ENCODE measurements at places on chromosomes 1 and 21.

DNA sequence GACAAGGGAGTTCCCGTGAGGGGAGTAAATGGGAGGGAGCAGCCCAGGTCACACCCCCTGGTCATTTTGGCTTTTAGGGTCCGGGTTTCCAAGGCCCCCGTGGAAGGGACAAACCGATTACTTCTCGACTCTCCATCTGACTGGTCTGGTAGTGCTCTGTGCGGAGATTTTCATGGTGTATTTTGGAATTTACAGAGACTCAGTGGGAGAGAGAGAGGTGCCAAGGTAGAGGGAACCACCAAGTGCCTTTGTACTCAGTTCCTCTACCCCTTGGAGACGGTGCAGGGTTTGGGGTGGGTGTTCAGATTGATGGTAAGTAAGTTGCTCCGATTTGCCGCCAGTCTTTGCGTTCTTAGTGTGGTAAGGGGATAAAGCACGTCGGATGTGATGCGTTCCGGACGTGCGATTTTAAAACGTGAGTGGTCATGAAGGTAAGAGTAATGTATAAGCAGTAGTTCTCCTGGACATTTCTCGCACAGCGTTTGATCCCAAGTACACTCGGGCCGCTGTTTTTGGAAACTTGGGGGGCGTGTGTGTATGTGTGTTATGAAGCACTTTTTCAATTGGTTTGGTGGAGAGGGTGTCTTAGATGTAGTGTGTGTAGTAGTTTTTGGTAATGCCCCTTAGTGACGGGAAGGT, 682 bp downstream of the SUCO start:
- DNase-seq = peak; percentile 30

DNA sequence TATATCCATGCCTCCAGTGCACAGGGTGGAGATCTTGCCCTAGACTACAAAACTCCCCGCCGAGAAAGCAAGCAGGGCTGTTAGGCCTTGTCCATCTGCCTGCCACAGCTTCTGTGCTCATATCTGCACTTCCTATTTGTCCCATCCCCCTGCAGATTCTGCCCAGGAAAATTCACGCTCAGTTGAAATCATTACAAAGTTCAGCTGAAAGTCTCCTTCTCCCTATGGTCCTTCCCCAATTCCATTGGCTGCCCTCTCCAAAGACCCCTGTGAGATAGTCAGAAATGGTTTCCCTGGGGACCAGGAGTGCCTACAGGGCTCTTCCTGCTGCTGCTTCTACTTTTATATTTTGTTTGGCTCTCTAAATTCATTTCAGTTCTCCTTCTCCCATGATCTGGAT, 63.2 kb downstream of the DTL start:
- no peak for DNase-seq

- DNase-seq = no peak
Measured at GRCh38 chr1:81597720-81598426, 202.9 kb upstream of the ADGRL2 start.

- DNase-seq = no peak
Measured at GRCh38 chr21:43812139-43812821, 22.9 kb downstream of the RRP1 start.

DNA sequence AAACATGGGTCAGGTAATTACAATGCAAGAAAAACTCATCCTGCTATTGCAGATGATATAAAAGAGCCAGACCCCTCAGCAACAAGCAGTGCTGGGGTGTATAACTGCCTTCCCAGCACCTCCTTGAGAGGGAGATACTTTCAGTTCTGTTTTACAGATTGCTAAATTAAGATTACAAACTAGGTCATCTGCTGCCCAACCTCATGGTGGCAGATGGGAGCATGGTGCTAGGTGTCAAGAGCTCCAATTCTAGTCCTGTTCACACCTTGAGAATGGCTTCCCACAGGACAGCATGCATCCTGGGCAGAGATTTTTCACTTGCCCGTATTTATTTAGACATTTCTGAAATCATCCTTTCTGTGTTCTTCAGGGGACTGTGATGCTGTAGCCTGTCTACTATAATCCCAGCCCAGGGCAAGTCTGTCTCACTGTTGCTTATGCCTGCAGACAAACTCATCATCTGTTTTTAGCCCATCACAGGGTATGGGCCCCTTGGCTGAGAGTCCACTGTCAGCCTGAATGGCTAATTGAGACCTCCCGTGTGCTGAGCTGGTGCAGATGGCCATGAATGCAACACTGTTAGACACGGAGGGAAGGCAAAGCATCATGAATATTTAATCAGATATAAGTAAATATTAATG, 40.2 kb upstream of the PBX1 start:
- no peak for DNase-seq

- no peak for DNase-seq
Measured at GRCh38 chr1:225739542-225740107, 38.0 kb upstream of the SRP9 start.

- DNase-seq = no peak
Measured at GRCh38 chr1:203473781-203474305, 1.8 kb upstream of the PRELP start.

GRCh38 chr1:27882543-27882903, 10.2 kb downstream of the THEMIS2 start:
- DNase-seq = no peak

DNA sequence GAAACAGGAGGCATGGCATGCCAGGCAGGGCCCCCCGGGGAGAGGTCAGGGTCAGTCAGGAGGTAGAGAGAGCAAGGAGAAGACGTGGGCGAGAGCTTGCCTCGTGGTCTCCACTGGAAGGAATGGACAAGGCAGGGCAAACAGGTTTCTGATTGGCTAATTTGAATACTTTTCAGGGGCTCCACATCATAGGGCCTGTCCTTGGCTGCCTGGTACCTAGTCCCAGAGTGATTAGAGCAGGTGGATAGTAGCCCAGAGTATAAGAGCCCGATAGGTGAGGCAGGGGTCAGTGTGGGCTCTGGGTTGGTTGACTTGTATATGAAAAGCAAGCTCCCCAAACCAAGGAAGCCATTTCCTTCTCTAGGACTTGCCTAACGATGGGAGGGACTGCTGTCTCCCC, 178.6 kb downstream of the ZP4 start:
- no peak for DNase-seq

- no peak for DNase-seq
Measured at GRCh38 chr1:171455967-171456366, 29.4 kb upstream of the PRRC2C start.

GRCh38 chr1:198416296-198416695, 124.2 kb downstream of the ATP6V1G3 start:
- DNase-seq = no peak

- no peak for DNase-seq
Measured at GRCh38 chr1:36199934-36200741, 24.1 kb upstream of the THRAP3 start.

DNA sequence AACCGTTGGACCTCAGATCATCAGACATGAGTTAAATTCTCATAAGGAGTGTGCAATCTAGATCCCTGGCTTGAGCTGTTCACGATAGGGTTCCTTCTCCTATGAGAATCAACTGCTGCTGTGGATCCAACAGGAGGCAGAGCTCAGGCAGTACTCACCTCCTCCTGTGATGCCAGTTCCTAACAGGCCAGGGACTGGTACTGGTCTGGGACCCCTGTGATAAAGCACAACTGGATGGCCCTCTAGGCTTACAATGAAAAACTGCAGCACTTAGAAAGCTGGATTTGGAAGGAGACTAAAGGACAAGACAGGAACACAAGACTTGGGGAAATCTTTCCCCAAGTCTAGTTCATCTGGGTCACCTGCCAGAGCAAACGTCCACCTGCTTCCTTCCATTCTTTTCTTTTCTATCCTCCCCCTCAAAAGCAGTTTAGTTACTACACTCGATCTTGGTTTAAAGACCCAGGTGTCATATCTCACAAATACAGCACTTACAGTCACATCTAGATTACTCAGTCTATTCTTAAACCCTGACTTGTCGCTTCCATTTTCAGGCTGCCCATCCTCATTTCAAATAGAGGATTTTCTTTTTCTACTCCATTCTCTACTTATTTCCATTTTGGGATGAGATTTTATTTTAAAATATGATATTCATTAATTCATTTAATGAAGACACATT, 59.8 kb downstream of the PTPN14 start:
- no peak for DNase-seq

GRCh38 chr1:46983166-46983829, 40.2 kb upstream of the CYP4X1 start:
- DNase-seq = peak; percentile 26

DNA sequence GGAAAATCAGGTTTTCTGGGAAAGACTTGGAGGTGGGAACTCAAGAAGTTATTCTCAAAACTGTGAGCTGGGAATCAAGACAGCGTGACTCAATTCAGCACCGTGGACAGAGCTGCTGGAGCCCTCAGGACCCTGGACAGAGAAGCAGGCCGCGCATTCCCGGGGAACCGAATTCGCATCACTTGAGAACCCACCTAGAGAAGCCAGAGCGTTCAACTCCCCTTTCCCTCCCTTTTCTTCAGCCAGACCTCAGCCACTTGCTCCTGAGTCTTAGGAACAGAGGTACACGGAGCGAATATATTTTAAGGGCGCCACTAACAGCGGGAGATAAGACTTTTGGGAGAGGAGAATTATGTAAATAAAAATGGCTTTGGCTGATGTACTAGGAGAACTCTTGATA, 2.0 kb upstream of the LIN28A start:
- DNase-seq = peak; percentile 74

GRCh38 chr1:41941381-41941780, 22.7 kb upstream of the HIVEP3 start:
- DNase-seq = no peak

- DNase-seq = no peak
Measured at GRCh38 chr1:89637496-89637895, 4.6 kb downstream of the LRRC8C start.

DNA sequence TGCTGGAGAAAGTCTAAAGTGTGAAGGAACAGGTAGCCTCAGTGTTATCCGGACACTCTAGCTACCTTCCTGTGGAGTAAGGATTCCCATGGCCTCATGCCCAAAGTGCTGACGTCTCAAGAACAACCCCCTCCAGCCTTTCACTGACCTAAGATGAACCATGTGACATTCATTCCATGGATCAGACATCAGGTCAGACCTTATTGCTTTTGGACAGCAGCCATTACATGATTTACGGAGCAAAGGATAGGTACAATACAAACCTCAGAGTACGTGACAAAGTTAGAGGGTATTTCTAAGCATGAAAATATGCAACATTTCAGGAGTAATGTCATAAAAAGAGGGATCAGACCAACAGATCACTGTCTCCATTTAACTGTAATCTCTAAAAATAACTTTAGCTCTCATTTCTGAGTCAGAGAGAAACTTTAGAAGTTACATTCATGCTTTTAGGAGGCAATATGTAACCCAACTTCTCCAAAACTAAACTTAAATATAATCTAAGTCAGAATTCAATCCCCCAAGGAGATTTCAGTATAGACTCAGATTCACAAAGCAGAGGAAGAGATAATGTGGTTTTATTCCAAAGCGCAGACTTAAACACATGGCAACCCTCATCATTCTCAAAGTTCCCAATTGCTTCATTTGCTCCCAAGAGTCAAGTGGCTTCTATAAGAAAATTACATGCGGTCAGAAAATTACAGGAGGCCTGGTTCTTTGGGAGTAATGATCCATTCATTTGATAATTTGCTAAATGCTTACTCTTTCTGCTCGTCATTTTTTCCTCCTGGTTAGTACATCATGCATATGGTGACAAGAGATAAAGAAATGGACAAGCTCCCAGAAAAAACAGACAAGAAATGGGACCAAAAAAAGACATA, 280.4 kb downstream of the SETD4 start:
- DNase-seq = no peak

DNA sequence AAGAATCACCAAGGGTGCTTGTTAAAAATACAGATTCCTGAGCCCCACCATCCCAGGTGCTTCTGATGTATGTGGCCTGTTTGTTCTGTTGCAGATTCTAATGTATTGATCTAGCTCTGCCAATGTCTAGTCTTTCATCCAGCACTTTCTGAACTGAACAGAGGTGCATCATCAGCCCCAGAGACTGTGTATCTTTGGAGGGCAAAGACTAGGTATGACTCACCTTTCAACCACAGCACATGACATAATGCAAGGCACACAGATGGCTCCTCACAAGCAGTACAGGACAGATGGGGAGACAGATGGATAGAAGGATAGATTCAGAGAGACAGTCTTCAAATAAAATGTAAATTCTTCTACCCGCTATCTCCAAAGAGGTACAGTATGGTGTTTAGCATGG, 32.3 kb downstream of the CD58 start:
- DNase-seq = no peak

DNA sequence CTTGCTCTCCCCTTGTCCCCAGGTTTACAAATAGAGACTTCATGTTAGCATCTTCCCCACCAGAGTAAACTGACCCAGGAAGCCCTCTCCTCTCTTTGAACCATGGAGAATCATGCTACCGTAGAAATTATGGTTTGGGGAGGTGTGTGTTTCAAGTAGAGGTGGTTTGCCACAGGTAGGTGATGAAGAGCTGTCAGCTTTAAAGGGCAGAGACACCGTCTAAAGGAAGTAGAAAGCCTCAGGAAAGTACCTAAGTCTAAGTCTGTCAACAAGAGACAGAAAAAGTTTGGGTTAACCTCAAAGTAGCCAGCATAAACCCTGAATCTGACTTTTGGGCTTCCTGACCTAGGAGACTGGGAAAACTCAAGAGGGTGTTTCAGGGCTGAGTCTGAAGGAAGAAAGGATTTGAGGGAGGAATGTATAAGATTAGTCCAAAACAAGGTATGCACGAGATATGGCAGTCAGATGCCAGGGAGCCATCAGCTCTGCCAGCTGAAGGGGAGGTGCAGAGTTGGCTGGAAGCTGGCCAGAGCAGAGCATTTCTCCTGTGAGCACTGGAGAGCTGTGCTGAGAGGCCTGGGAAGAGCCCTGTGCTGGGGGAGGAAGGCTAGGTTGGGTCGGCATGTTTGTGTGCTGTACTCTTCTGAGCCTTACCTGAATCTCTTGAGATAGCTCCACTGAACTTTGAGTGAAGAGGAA, 14.3 kb downstream of the ADAMTSL4 start:
- DNase-seq = no peak

DNA sequence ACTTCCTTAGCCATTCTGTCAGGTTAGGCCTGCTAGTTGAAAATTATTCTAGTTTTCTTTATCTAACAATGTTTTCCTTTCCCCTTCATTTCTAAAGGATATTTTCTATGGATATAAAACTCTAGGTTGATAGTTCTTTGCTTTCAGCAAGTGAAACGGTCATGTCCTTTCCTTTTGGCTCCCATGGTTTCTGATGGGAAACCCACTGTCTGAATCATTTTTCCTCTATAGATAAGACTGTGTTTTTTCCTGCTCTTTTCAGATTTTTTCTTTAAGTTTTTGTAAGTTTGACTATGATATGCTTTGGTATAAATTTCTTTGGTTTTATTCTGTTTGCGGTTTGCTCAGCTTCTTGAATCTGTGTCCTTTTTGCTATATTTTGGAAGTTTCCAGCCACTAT, 800.9 kb downstream of the USP25 start:
- DNase-seq = no peak

DNA sequence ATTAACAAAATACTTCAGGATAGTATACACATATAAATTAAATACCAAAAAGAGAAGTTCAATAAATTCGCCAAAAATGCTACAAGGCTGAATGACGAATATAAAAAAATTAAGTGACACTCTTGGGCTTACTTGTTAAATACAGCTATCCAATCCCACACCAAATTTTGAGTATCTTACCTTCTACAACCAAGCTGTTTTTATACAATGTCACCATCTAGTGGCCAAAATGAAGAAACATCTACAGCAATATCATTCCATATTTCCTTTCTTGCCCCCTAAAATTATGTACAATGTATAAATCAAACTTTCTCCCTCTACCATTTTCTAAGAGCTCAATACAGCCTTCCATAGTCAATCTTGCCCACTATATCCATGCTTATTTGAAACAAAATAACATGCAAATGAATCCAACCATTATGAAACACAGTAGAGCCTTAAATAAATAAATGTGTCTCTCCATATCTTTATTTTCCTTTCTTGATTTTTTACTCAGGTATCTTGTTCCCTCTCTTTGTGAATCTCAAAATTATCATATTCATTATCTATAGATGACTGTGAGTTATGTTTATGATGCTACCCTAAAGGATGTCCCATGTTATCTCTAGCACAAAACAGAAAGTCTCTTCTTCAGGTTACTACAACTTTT, 86.3 kb downstream of the ACBD6 start:
- peak; percentile 51 for DNase-seq

All from iPS-NIHi11 (cell line).